ENCODE measurements at places on chromosomes 16 and 17. TPM values are rescaled to one million over a fixed set of nuclear protein-coding genes. Genes with fewer than 3 reads are reported as not detected.

DNA sequence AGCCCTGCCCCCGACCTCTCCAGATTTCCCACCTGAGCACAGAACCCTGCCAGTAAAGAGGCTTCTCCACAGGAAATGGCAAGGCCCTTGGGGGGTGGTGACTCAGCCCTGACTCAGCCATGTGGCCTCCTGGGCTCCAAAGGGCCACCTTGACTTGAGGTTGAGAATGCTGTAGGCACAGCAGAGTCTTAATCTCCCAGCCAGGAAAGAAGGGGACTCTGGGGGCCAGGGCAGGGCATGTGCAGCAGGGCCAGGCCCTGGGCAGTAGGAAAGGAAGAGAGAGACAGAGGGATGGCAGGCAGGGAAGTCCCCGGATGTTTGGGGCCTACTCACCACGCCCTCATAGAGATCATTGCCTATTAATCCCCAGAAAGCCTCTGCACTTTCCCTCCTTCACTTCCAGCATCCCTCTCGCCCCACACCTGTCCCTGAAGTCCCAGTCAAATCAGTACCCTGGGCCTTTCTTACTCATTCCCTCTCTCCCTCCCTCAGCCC lies 4.8 kb upstream of the ITGA3 start:
- DNase-seq, result no peak

DNA sequence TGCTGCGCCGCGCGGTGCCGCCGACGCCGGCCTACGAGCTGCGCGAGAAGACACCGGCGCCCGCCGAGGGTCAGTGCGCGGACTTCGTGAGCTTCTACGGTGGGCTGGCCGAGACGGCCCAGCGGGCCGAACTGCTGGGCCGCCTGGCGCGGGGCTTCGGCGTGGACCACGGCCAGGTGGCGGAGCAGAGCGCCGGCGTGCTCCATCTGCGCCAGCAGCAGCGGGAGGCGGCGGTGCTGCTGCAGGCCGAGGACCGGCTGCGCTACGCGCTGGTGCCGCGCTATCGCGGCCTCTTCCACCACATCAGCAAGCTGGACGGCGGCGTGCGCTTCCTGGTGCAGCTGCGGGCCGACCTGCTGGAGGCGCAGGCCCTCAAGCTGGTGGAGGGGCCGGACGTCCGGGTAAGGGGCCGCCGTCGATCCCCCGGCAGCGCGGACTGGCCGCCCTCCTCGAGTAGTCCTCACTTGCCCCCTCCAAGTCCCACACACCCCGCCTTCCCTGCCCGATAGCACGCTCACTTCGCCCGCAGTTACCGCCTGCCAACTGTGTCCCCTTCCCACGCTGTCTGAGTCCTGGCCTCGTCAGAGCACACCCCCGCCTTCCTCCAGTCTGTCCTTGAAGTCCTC lies 470 bp downstream of the MLYCD start:
- peak; percentile 40 for DNase-seq

- no peak for DNase-seq
Measured at GRCh38 chr17:16191604-16192003, 23.7 kb downstream of the NCOR1 start.

- no peak for DNase-seq
Measured at GRCh38 chr16:4272114-4272956, 488 bp downstream of the TFAP4 start.

- no peak for DNase-seq
Measured at GRCh38 chr17:43444223-43445008, 39.4 kb upstream of the DHX8 start.

DNA sequence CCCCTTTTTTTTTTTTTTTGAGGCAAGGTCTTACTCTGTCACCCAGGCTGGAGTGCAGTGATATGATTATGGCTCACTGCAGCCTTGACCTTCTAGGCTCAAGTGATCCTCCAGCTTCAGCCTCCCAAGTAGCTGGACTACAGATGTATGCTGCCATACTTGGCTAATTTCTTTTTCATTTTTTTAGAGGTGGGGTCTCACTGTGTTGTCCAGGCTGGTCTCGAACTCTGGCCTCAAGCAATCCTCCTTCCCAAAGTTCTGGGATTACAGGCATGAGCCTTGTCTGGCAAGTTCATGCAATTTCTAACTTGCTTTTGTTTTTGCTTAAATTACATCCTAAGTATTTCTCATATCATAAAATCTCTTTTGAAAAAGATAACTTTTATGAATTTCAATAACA lies 33.8 kb upstream of the NFAT5 start:
- no peak for DNase-seq

Gene TNP2
- polyA plus RNA-seq, result not detected

All from right lung (tissue), 10 donors.